ENCODE measurements at places on chromosomes 5 and 9.

DNA sequence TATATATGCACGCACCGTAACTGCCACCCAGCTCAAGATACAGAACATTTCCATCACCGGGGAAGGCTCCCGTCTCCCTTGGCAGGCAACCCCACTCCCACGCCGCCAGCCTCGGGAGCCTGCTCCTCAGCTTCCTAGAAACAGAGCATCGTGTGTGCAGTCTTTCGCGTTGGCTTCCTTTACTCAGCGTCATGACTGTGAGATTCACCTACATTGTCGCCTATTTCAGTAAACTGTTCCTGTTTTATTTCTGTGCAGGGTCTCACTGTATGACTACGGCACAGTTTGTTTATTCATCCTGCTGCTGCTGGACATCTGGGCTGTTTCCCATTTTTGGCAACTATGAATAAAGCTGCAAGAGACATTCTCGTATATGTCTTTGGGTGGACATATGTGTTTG, 90.7 kb downstream of the STK10 start:
- no peak for DNase-seq

- DNase-seq, result no peak
Measured at GRCh38 chr5:140801494-140801841, 611 bp downstream of the PCDHA3 start.

DNA sequence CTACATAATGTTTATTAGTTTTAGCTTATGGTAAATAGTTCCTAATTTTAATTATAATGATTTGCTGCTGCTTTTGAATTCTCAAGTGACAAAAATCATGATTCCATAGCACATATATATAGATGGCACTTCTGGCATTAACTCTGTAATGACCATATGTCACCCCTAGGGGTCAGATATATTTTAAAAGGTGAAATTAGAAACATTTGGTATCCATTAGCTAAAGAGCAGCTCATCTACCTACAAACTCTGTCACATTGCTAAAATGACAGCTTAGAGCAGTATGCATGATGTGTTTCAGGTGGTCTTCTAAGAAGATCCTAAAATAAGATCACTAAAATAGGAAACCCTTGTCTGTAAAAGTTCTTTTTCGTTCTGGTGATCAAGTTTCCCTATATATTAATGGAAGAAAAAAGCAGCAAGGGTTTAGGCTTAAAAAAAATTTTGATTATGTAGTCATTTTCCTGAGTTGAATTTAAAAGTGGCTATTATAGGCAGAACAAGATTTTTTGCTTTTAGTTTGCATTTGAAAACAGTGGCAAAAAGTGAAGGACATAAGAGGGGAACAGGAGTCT, 157.7 kb upstream of the POU5F2 start:
- DNase-seq, result peak; percentile 8

GRCh38 chr9:70901746-70902145, 219.7 kb downstream of the TRPM3 start:
- no peak for DNase-seq

Data from activated CD4-positive, alpha-beta T cell treated with anti-CD3 and anti-CD28 coated beads, Interleukin-2, Interleukin-4, amounts not matched to agents 100 ng/mL and 50 ng/mL, durations not matched to agents 16 hours and 8 hours (primary cell).